Activated CD8-positive, alpha-beta T cell treated with anti-CD3 and anti-CD28 coated beads for 36 hours (primary cell): ENCODE measurements at places on chromosomes 5 and 9. TPM values are rescaled to one million over a fixed set of nuclear protein-coding genes. Genes with fewer than 3 reads are reported as not detected.

The SHISAL2B gene
- total RNA-seq = not detected

The KIF3A gene
- 17.0 TPM for total RNA-seq

The MAMDC2 gene
- total RNA-seq = not detected

The SGCD gene
- total RNA-seq = not detected

The MZB1 gene
- total RNA-seq = 14.4 TPM

The PCDHGA11 gene
- not detected for total RNA-seq

The SH2D3C gene
- total RNA-seq = 29.9 TPM

The PDGFRB gene
- 0.74 TPM for total RNA-seq

- H3K4me3 ChIP-seq = no peak overlapping the region
- H3K27me3 ChIP-seq = no peaks in the 10 kb centered on the region
- peak overlapping the region; percentile 55 for H3K27ac ChIP-seq
- H3K36me3 ChIP-seq = peaks cover 33% of the 10 kb centered on the region
- H3K4me1 ChIP-seq = peaks cover 11% of the 10 kb centered on the region
- DNase-seq = no peak
Measured at GRCh38 chr9:36345103-36345846, 54.8 kb downstream of the RNF38 start.

DNA sequence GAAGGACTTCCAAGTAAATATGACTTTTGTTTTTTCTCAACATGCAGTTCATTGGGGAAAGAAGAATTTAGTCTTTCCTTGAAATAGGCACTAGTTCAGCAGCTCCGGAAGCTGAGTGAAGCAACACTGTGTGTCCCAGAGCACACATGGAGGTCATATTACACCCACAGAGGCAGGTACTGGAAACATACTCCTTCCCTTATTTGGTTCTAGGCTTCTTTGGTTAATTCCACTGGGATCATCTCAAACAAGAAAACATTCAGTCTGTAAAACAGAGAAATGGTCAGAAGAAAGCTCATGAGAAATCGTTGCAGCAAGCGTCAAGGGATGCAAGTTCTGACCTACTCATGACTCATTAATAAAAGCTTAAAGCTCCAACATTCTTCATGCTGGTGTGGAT, 175.1 kb upstream of the PCSK5 start:
- no peak for DNase-seq
- no peak overlapping the region for H3K27ac ChIP-seq
- no peak overlapping the region for H3K4me3 ChIP-seq
- no peaks in the 10 kb centered on the region for H3K36me3 ChIP-seq
- no peaks in the 10 kb centered on the region for H3K4me1 ChIP-seq
- peaks cover 6% of the 10 kb centered on the region for H3K27me3 ChIP-seq

- DNase-seq = no peak
Measured at GRCh38 chr5:32331935-32332274, 19.2 kb upstream of the MTMR12 start.

GRCh38 chr9:137757613-137758029, 120.0 kb upstream of the CACNA1B start:
- peaks cover 42% of the 10 kb centered on the region for H3K4me1 ChIP-seq
- no peaks in the 10 kb centered on the region for H3K27me3 ChIP-seq
- peak overlapping the region; percentile 71 for H3K27ac ChIP-seq

DNA sequence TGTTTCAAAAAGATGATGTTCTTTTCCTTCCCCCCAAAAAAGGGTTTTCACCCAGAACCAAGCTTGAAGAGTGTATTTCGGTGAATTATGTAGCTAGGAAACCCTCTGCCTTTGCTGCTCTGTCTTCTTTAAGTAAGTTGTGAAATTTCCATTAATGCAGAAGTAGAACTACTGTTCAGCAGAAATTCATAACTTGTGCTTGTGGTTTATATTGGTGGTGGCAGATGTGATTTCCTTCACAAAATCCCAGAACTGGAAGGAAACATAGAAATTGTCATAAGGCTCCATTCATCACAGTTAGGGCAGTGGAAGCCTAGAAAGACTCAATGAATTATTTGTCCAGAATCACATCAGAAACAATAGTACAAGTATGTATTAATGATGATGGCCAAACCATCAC, 42.1 kb upstream of the DAB2 start:
- no peak overlapping the region for H3K27ac ChIP-seq
- DNase-seq = no peak
- no peaks in the 10 kb centered on the region for H3K36me3 ChIP-seq
- H3K27me3 ChIP-seq = peaks cover 13% of the 10 kb centered on the region
- H3K4me1 ChIP-seq = no peaks in the 10 kb centered on the region

DNA sequence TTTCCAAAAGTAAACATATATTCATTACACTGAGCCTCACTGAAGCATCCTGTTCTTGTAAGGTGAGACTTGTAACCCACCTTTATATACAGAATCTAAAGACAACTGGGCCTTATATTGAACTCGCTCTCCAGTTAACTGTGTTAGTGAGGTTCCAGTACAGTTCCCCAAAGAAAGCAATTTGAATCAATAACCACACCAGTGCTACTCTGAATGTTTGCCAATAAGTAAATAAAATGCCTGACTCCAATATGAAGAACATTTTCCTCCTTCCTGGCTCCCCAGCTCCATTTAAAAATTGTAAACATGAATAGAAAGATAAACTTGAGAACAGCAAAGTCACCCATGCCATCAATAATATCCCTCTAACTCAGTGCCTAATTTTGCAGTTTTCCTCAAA, 50.1 kb downstream of the FBXW11 start:
- H3K27me3 ChIP-seq = no peaks in the 10 kb centered on the region
- peak overlapping the region; percentile 1 for H3K4me3 ChIP-seq
- peaks cover 18% of the 10 kb centered on the region for H3K36me3 ChIP-seq
- peak overlapping the region; percentile 95 for H3K27ac ChIP-seq
- peaks cover 84% of the 10 kb centered on the region for H3K4me1 ChIP-seq

- H3K36me3 ChIP-seq = no peaks in the 10 kb centered on the region
- peak; percentile 61 for DNase-seq
- H3K4me1 ChIP-seq = peaks cover 5% of the 10 kb centered on the region
- no peak overlapping the region for H3K4me3 ChIP-seq
- no peak overlapping the region for H3K27ac ChIP-seq
Measured at GRCh38 chr5:144203750-144204596, 33.3 kb downstream of the KCTD16 start.

DNA sequence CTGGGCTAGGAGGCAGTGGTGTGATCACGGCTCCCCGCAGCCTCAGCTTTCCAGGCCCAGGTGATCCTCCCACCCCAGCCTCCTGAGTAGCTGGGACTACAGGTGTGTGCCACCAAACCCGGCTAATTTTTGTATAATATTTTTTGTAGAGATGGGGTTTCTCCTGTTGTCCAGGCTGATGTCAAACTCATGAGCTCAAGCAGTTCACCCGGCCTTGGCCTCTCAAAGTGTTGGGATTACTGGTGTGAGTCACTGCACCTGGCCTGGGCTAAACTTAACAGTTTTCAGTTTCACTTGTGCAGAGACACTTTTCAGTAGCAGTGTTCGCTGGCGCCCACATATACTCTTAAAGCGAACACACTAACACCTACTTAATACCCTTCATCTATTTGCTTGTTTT, 205.6 kb upstream of the ZNF608 start:
- no peak overlapping the region for H3K4me3 ChIP-seq
- peaks cover 2% of the 10 kb centered on the region for H3K4me1 ChIP-seq
- DNase-seq = peak; percentile 26

DNA sequence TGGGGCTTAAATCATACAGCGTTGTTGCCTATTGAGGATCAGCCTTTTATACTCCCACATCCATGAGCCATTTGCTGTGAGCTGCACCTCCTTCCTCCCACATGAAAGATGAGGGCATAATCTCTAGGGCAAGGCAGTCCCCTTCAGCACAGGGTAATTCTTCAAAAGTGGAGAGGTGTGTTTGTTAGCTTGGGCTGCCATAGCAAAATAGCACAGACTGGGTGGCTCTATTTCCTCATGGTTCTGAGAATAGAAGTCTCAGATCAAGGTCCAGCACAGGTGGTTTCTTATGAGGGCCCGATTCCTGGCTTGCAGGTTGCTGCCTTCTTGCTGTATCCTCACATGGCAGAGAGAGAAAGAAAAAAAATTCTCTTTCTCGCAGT, 121.8 kb upstream of the SLC12A2 start:
- H3K27ac ChIP-seq = no peak overlapping the region
- H3K36me3 ChIP-seq = peaks cover 13% of the 10 kb centered on the region
- H3K4me3 ChIP-seq = no peak overlapping the region
- H3K4me1 ChIP-seq = peaks cover 19% of the 10 kb centered on the region
- no peak for DNase-seq

DNA sequence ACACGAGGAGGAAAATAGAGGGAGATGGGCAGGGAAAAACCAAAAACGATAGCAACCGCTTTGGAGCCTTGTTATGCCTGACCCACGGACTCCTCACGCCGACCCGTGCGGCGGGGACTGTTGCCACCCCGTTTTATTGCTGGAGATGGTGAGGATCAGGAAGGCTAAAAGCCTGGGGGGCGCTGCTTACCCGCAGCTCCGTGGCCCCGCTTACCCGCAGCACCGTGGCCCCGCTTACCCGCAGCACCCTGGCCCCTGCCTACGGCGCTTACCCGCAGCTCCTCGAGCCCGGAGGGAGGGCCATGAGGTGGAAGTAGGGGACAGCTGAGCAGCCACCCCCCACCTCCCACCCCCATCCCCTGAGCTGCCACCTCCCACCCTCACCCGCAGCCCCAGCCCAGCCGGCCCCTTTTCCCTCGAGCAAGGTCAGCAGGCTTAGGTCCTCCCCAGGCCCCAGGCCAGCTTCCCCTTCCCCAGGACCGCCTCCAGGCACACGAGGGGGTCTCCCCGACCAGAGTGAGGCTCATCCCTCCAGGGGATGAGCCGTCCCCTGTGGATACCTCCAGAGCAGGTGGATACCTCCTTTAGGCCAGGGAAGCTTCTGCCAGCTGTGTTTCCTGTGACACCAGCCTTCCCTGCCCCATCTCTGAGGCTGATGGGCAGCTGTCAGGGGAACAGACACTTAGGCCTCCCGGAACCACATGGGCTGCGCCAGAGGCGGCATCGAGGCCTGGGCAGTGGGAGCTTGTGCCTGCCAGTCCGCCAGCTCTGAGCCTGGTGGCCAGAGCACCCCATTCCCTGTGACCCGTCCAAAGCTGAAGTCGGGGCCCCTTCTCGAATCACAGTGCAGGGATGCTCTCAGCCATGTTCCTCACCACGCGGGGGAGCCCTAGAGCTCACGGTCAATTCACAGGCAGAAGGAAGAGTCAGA, 92.3 kb downstream of the LMX1B start:
- peaks cover 14% of the 10 kb centered on the region for H3K4me1 ChIP-seq
- H3K27ac ChIP-seq = no peak overlapping the region
- H3K36me3 ChIP-seq = no peaks in the 10 kb centered on the region
- peak; percentile 91 for DNase-seq
- H3K4me3 ChIP-seq = no peak overlapping the region

GRCh38 chr9:38182321-38182720, 113.3 kb upstream of the SHB start:
- H3K4me3 ChIP-seq = no peak overlapping the region
- H3K4me1 ChIP-seq = peaks cover 4% of the 10 kb centered on the region
- no peaks in the 10 kb centered on the region for H3K36me3 ChIP-seq
- H3K27ac ChIP-seq = no peak overlapping the region
- DNase-seq = no peak

DNA sequence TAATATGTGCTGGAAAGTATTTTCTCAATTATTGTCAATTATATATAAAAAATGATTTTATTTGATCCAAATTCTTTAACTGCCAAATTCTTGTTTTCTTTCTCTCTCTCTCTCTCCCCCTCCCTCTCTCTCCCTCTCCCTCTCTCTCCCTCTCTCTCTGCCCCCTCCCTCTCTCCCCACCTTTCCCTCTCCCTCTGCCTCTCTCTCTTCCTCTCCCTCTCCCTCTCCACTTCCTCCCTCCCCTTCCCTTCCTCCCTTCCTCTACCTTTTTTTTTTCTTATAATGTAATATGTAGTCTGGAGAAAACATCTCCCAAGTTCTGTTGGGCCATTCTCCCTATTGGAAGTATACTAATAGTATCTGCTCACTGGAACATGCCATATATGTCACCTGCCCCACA, 6.4 kb upstream of the RFX3 start:
- peaks cover 51% of the 10 kb centered on the region for H3K4me1 ChIP-seq
- no peak overlapping the region for H3K4me3 ChIP-seq
- no peak overlapping the region for H3K27ac ChIP-seq
- H3K36me3 ChIP-seq = peaks cover 29% of the 10 kb centered on the region
- no peak for DNase-seq

GRCh38 chr5:137209232-137209809, 289.8 kb downstream of the SPOCK1 start:
- no peak overlapping the region for H3K27ac ChIP-seq
- no peak overlapping the region for H3K4me3 ChIP-seq
- H3K36me3 ChIP-seq = no peaks in the 10 kb centered on the region
- DNase-seq = no peak
- H3K4me1 ChIP-seq = no peaks in the 10 kb centered on the region

GRCh38 chr9:13569602-13570067, 290.1 kb upstream of the MPDZ start:
- no peak for DNase-seq
- no peaks in the 10 kb centered on the region for H3K4me1 ChIP-seq
- H3K27me3 ChIP-seq = peaks cover 3% of the 10 kb centered on the region
- H3K4me3 ChIP-seq = no peak overlapping the region
- no peak overlapping the region for H3K27ac ChIP-seq

DNA sequence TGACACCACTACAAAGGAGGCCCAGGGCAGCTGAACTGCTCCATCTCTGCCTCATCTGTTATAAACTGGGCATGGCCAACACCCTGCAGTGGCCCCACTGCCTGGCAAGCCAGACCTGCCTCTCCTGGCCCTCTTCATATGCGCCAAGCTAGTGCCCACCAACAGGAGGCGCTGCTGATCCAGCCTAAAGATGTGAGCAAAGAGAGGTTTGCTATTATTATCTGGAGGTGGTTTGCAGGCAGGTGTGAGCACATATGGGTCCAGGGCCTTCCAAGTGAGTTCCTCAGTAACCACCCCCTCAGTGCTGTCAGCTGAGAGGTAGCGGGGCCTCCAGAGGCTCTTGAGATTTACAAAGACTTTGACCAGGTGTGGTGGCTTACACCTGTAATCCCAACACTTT, 232.2 kb downstream of the SYK start:
- DNase-seq = peak; percentile 79
- no peak overlapping the region for H3K4me3 ChIP-seq
- peaks cover 9% of the 10 kb centered on the region for H3K27me3 ChIP-seq
- no peak overlapping the region for H3K27ac ChIP-seq

GRCh38 chr5:90184764-90185163, 224.8 kb downstream of the CETN3 start:
- H3K27me3 ChIP-seq = peaks cover 2% of the 10 kb centered on the region
- no peaks in the 10 kb centered on the region for H3K36me3 ChIP-seq
- no peak overlapping the region for H3K27ac ChIP-seq
- no peak for DNase-seq
- no peak overlapping the region for H3K4me3 ChIP-seq
- H3K4me1 ChIP-seq = no peaks in the 10 kb centered on the region

DNA sequence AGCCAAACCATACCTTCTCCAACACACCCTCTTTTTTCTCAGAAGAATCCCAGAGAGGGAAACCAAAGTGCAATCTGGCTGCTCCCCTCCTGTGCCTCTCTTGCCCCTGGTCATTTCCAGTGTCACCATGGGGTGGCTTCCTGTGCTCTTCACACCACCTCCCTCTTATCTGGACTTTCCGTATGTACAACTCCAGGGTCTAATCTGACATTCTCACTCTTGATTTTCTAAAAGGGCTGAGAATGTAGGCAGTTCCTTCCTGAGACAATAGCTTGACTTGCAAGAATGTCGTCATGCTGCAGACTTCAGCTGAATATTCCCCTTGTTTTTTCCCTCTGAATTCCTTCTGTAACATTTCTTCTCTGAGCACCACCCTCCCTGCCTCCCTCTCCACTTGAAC, 110.2 kb downstream of the FBXL7 start:
- no peak overlapping the region for H3K4me3 ChIP-seq
- DNase-seq = no peak
- H3K4me1 ChIP-seq = no peaks in the 10 kb centered on the region
- H3K36me3 ChIP-seq = no peaks in the 10 kb centered on the region
